ENCODE measurements at places on chromosomes 3 and 15. TPM values are rescaled to one million over a fixed set of nuclear protein-coding genes. Genes with fewer than 3 reads are reported as not detected.

- DNase-seq, result no peak
Observed at GRCh38 chr3:115351193-115351592, 204.1 kb upstream of the ZBTB20 start.

DNA sequence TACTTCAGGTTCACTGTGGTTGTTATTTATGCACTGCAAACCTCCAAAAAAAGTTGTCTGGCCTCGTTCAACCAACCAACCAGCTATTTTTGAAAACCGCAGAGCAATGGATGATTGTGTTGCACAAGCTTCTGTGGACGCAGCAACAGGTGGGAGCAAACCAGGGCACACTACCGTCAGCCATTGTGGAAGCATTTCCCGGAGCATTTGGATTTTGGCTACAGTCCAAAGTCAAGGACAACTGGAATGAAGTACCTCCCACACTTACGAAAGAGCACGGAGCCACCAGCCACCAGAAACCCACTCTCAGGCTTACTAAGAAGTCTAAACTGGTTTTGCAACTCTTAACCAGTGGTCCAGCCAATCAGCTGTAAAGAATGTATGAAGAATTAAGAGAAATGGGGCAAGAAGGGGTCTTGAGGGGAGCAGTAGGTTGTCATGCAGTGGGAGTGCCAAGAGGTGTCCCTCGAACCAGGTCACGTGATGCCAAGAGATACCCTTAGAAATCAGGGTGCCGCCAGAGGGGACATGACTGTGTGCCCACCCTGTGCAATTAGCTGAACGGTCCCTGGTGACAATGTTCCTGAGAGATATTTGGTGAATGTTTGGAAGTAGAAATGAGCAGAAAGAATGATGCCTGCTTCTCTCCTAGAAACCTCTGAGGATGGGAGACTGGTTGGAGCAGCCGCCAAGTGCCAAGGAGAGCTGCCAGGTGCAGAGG is 68.9 kb upstream of the PCSK6 start:
- DNase-seq, result no peak

GRCh38 chr3:170204509-170204908 is 17.7 kb upstream of the PRKCI start:
- no peak for DNase-seq

The RASL12 gene
- not detected for total RNA-seq

The GOLGA8T gene
- total RNA-seq, result 0.77 TPM

DNA sequence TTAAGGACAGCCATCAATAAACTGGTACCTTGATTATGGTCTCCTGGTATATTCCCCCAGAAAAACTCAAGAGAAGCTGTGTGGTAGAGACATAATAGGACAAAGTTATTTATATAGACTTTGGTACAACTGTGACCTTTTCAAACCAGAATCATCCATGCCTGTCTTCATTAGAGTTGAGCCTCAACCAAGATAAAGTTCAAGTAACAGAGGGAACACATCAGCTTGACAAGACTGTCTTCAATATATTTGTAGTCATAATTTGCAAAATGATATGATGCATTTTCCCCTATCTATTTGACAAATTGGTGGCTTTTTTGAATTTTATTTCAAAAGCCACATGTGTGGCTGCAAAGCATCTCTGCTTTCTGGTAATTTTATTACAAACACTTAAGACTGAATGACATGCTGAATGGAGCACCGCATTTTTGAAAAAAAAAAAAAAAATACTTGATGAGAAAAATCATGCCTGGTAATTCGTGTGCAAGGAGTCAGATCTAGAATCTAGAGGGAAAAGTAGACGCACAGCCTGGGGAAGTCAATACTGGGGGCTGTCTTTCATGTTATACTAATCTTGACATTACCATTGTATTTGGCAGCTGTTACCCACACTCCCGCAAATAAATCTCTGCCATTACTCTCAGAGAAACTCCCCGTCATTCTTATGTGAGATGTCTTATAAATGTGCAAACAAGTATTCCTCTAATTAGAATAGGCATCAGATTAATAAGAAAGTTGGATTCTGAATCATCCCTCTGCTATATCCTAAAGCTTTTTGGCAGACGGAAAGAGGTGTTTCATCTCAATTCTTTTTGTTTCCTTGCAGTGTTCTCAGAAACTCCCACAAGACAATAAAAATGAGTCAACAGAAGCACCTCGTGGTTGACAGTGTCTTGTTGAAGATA is 554.8 kb upstream of the CBLB start:
- peak; percentile 45 for DNase-seq

GRCh38 chr3:108125550-108126071 is 34.8 kb upstream of the CD47 start:
- peak; percentile 79 for DNase-seq

DNA sequence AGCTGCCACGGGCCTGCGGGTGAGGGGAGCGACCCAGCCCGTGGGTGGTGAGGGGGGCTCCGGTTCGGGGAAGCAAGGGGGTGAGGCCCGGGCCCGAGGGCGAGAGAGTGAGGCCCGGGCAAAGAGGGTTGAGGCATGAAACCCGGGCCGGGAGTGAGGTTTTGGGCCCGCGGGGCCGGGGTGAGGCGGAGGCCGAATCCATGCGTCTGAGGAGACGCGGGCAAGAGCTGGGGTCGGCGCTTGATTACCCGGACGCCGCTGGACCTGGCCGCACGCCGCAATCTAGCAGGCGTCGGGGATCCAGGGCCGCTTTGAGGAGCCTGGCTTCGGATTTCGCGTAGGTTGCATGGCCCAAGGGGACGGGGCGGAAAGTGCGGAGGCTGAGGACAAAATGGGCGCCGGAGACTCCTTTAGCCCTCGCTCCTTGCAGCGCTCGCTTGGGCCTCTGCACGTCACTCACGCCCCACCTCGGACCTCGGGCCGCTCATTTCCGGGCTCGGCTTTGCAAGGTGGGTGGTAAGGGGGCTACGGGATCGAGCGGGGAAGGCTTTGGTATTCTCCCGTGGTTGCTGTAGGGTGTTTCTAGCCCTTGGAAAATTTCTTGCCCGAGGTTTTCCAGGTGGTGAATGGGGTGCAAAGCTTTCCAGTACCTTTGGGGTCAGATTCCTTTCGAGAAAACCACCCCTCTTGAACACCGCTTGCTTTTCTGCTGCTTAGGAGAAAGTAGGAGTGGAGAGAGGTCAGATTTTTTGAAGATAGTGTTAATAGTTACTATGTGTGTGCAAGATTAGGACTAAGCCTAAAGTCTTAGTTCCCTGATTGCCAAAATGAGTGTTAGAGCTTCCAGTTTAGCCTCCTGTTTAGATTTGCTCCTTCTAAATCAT is 827 bp downstream of the SLC25A36 start:
- peak; percentile 70 for DNase-seq

DNA sequence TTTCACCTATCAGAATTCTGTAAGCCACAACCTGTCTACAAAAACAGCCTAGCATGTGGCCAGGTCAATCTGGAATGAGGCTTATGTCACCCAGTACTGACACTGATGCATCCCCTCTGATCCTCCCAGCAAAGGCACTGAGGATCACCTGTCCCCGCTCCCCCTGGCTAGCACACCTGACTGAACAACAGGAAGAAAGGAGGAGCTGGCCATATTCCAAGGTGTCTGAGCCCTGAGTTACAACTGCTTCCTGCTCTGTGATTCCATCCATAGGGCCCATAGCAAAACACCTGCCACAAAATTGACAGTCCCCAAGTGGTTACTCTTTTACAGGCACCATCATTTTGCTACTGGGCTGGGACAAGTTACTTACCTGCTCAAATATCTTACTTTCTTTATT is 555.5 kb upstream of the CFAP20DC start:
- DNase-seq, result no peak

GRCh38 chr3:21447476-21448151 is 303.4 kb downstream of the ZNF385D start:
- no peak for DNase-seq

GRCh38 chr3:137764001-137764433 is at the start of gene SOX14:
SOX14 (plus strand) TSS chr3:137764315; CDS start chr3:137764785, 470 bp downstream.
- no peak for DNase-seq

The ATP13A5 gene
- total RNA-seq, result not detected

GRCh38 chr3:113152849-113153248 is 58.5 kb upstream of the BOC start:
- no peak for DNase-seq

DNA sequence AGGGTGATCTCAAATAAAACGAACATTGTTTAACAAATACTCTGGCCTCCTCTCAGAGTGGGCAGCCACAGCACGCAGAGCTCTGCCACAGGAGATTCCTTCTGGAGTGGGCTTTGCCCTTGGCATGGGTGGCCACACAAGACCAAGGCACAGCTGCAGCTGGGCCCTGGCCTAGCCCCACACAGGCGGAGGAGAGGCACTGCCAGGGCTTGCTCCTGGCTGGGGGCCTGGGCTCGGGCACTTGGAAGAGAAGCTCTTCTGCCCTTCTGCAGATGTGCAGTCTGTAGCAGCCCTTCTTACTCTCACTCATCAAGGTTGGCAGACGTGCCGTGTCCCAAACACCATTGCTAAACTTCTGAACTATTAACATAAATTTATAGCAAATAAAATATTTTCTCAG is 67.2 kb downstream of the CRTC3 start:
- no peak for DNase-seq

DNA sequence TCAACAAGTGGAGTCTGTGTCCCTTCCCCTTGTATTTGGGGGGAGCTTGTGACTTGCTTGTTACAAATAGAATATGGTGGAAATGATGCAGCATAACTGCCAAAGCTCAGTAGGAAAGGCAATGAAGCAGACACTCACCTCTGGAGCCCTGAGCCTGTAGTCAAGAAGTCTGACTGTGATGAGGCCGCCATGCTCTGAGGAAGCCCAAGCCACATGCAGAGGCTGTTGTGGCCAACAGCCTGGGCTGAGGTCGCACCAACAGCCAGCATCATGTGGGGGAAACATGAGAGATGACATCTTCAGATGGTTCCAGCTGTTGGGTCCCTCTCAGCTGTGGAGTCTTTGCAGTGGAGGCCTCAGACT is 161.4 kb downstream of the CHSY1 start:
- peak; percentile 67 for DNase-seq

The MITF gene
- total RNA-seq, result not detected

DNA sequence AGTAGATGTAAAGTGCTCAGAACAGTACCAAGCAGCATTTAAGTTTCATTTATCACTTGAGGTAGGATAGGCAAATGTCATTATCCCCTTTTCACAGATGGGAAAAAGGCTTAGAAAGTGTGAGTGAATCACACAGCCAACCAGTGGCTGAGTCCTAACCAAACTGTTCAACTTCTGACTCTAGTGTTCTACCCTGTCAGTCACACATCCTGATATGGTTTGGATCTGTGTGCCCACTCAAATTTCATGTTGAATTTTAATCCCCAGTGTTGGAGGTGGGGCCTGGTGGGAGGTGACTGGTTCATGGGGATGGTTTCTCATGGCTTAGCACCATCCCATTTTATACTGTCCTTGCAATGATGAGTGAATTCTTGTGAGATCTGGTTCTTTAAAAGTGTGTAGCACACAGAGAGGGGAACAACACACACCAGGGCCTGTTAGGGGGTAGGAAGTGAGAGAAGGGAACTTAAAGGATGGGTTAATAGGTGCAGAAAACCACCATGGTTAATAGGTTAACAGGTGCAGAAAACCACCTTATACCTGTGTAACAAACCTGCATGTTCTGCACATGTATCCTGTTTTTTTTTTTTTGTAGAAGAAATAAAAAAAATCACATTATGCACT is 304.7 kb downstream of the SUCLG2 start:
- DNase-seq, result no peak

- no peak for DNase-seq
Observed at GRCh38 chr3:45462522-45463265, 74.3 kb downstream of the LARS2 start.

GRCh38 chr3:57852896-57853295 is 96.8 kb downstream of the SLMAP start:
- no peak for DNase-seq

GRCh38 chr3:13569641-13570390 is 20.9 kb downstream of the FBLN2 start:
- DNase-seq, result no peak

- no peak for DNase-seq
Observed at GRCh38 chr3:149895339-149895738, 75.4 kb downstream of the PFN2 start.

The SPINT1 gene
- 4.0 TPM for total RNA-seq

DNA sequence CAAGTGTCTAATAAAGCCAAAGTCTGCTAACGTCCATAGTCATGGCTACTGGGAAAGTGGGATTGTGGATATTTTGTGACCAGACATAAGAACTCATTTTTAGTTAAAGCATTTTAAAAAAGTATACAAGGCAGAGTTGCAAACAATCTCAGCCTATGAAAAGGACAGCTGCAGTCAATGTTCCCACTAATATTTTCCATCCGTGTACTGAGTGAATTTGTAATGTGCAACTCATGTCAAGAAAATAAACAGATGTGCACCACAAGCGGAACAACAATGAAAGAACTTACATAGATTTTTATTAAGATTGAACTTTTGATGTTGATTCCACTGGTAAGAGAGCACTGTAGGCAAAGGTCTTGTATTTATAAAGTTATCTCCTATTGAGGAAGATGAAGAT is 231.3 kb upstream of the SEMA6D start:
- DNase-seq, result no peak

The RHOV gene
- not detected for total RNA-seq
